Activated CD4-positive, CD25-positive, alpha-beta regulatory T cell treated with anti-CD3 and anti-CD28 coated beads, Interleukin-2, amount 50 U/mL, for 16 hours (primary cell): ENCODE measurements at places on chromosomes 6 and 20.

DNA sequence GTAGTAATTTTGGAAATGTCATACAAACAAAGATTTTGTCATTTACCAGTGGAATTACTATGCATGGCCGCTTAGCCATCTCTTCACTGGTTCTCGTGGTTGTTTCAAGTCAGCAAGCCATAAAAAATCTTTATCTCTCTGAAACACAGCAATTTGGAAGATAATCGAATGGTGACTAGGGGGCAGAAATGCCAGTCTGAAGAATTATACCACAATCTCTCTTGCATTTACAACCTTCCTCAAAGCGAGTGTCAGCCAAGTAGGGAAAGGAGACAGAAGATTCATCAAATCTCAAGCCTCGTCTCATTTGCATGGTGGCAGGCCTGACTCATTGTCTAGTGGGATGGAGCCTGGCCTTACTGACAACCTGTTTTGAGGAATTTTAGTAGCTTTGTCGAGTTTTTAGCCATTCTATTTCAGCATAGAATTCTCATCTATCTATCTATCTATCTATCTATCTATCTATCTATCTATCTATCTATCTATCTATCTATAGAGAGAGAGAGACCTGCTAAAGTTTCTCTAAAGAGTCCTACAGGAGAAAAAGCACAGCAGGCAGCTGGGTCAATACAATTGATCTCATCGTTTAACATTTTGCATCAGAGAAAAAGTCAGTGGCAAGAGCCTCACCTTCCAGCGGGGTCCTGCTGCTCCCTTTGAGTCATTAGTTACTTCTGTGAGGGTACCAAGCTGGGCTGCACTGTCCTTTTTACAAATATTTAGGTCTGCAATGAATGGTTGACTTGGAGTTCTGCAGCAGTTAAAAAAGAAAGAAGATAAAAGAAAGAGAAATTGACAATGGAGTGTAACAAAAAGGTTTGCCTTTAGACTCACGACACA lies 572.8 kb downstream of the TFAP2A start:
- no peak for DNase-seq

GRCh38 chr20:38303908-38304379 lies at the start of gene BPI:
Gene BPI, plus strand, starts transcription at chr20:38304156. Its CDS starts 68 bp downstream, at chr20:38304224.
- no peak for DNase-seq

GRCh38 chr6:151647976-151648639 lies 154.3 kb downstream of the CCDC170 start:
- no peak for DNase-seq

GRCh38 chr6:71651636-71652035 lies 234.7 kb upstream of the RIMS1 start:
- no peak for DNase-seq

DNA sequence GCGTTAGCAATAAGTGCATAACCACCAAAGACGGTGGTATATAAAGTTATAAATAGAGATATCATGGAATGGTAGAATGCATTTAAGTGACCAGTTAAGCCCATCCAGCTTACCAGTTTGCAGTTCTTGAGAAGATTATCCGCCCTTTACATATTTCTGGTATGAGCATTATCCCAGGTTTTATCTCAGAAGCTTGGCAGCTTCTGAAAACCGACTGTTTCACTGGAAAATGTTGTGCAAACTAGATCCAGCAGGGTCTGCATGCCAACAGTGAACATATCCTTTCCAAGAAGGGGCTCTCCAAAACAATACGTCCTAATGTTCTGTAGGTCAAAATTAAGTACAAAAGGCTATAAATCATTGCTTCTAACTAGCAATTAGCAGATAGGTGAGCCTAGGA lies 29.5 kb upstream of the SHLD1 start:
- no peak for DNase-seq

GRCh38 chr6:97032955-97033354 lies 108.4 kb downstream of the KLHL32 start:
- DNase-seq, result no peak

GRCh38 chr6:1296542-1296941 lies 15.4 kb upstream of the FOXQ1 start:
- DNase-seq, result no peak

- DNase-seq, result no peak
These were observed 146.2 kb downstream of the VEGFA start for GRCh38 chr6:43915986-43916923.

GRCh38 chr20:16771213-16771612 lies 23.1 kb downstream of the OTOR start:
- no peak for DNase-seq

- DNase-seq, result no peak
These were observed 24.4 kb downstream of the SYNDIG1 start for GRCh38 chr20:24493661-24494459.

DNA sequence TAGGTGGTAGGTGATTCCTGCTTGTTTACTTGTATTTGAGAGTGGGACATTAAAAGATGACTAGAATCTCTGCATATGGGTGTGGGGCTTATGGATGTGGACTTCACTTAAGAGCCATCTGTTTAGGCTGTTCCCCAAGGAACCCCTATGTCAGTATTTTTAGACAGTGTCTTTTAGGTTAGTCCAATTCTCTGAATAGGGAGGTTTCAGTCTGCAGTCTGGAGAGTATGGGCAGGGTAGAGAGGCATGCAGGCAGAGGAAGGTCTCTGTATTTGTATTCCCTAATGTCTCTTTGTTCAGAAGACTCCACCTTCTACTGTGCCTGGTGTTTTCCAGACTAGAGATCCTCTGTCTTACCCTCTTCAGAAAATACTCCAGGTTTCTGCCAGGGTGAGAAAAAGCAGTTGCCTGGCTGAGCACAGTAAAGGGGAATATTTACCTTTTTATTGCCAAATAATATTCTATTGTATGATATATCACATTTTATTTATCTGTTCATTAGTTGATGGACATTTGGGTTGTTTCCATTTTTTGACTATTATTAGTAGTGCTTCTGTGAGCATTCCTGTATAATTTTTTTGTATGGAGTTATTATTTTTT lies 19.1 kb downstream of the SLX4IP start:
- no peak for DNase-seq

DNA sequence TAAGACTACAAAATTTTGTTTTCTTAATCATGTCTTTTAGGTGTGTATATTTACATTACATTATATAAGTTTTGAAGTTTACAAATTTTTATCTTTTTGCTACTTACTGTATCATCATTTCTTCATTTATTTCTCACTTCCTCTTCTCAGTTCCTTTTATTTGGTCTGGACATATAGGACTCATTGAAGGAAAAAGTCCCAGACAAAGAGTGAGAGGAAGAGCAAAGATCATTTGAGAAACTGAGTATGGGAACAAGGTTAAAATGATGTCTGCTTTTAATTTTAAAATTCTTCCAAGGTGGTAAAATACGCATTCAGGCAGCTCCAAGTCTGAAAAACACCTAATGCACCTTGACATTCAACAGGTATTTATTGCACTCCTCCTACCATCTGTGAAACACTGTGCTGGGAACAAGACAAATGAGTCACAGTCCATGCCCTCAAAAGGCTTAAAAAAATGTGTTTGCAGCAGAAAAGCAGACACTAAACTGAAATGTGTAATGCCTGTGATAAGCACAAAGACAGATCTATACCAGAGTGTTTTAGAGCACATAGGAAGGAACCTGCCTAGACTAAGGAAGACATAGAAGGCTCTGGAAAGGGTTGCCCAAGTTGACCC lies 63.2 kb downstream of the PKIB start:
- no peak for DNase-seq

DNA sequence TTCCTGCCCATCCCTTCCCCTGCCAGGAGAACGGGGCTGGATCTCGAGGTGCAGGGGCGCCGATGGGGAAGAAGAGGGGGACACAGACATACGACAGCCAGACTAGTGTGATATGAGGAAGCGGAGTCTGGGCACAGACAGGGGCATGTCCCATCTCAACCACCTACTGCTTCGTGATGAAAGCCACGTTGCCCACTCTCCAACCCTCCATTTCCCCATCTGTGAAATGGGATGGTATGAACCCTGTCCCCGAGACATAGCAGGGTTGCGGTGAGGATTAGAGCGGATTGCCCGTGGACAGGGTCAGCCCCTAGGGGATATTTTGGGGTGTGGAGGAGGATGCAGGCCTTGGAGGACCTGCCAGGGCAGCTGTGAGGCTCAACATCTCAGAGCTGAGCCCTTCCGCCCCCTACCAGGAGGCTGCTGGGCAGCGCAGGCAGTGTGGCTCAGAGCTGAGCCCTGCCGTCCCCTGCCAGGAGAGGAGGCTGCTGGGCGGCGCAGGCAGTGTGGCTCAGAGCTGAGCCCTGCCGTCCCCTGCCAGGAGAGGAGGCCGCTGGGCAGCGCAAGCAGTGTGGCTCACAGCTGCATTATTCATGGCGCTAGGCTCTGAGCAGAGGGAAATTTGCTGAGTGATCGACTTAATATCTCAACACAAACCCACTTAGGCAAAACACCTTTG lies 71.7 kb downstream of the GRM4 start:
- DNase-seq, result no peak

GRCh38 chr20:35523298-35523888 lies 6.1 kb downstream of the C20orf173 start:
- DNase-seq, result no peak
